Lung (tissue), 17 donors: ENCODE measurements at places on chromosomes 3 and 15. TPM values are rescaled to one million over a fixed set of nuclear protein-coding genes. Genes with fewer than 3 reads are reported as not detected.
A peak's percentile ranks its signal among the peaks of the same experiment; 100 is the strongest.

DNA sequence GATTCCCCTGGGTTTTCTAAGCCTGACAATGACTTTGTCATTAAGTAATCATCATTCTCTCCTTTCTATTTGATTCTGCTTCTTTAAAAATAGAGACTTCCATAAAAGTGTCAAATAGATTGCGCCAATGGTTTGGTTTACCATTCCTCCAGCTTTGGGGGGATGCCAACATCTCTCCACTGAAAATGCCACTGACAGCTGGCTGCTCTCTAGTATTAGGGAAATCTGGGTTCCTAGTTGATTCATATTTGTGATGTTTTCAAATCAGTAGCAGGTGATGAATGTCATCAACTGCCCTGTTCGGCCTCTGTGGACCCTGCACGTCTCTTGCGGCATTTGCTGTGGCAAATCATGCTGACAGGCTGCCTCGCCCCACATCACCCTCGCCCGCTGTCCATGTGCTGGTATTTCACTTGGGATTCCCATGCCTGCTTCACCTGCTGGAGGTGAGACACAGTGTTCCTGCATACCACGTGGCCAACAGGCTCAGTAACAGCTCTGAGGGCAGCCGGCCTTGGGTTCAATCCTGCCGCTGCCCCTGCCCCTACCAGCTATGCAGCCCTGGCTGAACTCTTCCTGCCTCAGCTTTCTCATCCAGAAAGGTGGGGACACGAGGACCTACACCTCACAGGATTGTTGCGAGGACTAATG, 28.1 kb downstream of the ZXDC start:
- DNase-seq: peak; percentile 50

DNA sequence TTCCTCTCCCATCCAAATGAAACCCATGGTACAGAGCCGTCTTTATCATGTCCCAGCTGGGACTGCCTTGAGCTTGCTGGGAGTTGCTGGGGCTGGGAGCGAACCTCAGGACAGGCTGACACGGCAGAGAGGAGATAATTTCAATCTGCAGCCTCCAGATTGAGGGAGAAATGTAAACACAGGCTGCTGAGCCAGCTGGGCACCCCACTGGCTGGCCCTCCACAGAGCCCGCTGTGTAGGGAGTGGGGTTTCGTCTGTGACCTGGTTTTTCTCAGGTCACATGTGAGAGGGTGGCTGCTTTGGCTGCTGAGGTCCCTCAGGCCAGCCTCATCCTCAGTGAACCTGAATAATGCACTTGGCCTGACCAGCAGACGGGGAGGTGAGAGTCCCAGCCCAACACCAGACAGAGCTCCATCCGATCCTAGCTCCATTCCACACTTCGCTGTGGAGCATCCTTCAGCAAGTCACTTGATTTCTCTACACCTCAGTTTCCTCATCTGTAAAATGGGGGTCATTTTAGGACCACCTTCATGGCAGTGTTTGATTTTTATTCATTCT, 121.6 kb upstream of the MRPS22 start:
- no peak for DNase-seq

DNA sequence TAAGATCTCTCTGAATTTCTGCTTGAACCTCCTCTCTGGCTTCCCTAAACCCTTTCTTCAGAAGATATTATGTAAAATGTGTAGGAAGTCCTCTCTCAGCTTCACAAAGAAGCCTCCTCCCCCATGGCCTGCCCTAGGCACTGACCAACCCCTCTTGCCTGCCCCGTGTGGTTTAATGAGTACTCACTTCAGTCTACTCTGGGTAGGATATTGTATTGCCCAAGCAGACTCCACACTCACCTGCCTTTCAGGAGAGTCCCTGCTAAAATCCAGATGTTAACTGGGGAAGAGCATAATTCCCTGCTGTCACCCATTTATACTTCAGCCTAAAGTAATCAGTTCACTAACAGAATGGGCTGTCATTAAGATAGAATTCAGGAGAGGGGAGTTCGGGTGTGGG, 2.6 kb upstream of the AGBL1 start:
- DNase-seq: no peak

DNA sequence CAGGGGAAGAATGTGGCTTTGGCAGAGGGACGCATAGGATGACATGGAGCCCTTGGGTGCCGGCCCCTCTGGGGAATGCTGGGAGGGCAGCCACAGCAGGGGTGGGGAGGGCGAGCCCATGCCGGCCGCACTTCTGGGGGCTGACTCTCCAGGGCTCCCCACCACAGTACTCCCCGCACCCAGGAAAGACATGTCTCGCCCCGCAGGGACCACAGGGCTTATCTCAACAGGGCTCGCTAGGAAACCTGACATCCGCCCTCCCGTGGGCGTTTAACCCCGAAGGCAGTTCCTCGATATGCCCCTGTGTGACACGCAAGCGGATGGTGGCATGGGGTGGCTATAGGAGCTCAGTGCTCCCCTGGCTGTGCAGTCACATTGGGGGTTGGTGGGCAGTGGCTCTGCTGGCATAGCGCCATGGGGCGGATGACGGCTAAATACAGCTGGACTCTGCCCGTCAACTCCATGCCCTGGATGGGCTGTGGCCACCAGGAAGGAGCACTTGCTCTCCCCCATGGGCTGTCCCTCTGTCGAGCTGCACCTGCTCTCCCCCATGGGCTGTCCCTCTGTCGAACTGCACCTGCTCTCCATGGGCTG, 141.4 kb downstream of the ADAMTS17 start:
- DNase-seq: no peak

GRCh38 chr3:183360971-183361624, 67.3 kb downstream of the MCF2L2 start:
- no peak for DNase-seq

DNA sequence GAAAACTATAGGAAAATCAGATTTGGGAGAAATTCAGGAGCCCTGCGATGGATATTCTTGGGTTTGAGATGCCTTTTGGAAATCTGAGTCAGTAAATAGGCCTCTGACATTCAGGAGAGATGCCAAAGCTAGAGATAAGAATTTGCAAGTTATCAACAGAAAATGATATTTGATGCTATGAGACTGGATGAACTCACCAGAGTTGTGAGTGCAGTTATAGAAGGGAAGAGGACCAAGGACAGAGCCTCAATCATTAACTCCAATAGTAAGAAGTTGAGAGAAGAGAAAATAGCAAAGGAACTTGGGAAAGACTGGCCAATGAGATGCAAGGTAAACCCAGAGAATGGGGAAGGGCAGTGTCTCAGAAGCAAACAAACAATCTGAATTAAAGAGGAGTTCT, 7.9 kb upstream of the ANO10 start:
- no peak for DNase-seq

DNA sequence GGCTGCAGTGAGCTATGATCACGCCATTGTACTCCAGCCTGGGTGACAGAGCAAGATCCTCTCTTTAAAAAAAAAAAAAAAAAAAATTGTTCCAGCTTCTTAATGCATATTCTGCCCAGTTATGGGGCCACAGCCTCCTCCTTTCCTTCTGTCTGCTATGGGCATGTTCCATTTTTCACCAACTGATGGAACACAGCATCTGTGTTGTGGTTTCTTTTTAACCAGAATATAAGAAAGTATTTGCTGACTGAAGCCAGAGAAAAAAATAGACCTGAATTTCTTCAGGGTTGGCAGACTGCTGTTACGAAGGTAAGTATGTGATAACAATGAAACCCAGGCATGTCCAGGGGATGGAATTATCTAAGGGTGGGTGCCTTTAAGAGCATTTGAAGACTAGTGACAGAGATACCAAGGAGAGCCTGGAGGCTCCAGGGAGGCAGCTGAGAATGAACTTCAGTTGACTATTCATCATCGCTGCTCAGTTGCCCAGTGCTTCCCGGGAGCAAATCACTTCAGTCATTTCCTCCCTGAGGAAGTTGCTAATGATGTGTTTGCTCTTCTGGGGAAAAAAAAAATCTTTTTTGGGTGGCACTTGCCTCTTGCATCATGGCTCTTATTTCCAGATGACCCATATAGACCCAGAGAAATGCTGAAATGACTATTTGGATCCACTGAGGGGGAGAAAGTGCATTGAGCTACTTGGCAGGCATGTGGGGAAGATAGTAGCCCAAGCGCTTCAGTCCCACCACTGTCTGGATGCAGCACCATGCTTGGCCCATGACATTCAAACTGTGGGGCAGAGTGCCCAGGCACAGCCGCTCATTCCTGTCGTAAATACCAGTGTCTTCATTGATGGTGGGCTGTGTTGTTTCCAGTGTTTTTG, 14.5 kb downstream of the NCBP2 start:
- DNase-seq: no peak

DNA sequence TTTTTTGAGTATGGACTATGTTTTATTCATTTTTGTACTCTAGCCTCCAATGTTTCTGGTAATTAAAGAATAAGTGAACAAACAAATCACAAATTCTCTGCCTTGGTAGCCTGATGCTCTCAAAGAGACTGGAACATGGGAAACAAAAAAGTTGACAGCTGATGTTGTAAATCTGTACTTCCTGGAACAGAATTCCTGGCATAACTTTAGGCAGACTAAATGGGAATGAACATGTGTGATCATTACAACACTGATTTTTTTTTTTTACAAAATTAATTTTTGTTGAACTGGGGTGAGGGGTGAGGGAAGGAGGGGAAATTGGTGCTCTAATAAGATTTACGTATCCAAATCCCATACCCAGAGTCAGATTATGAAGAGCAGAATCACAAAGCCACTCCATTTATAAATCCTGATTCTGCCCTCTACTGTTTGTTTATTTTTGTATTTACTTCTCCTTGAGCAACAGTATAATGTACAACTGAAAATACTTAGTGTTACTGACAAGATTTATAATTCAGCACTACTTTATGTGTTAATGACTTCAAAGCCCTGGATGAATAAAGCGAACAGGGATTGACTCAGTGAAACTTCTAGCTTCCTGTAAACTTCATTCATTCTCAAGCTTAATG, 165.0 kb downstream of the FRMD5 start:
- peak; percentile 24 for DNase-seq

CACNA2D3 gene
- 1.1 TPM for total RNA-seq

DCP1A gene
- total RNA-seq: 19.8 TPM

HRG gene
- total RNA-seq: 0.15 TPM
